ENCODE measurements at places on chromosomes 7 and 10.

GRCh38 chr10:71981015-71981875 is 17.1 kb downstream of the CHST3 start:
- DNase-seq = no peak

- no peak for DNase-seq
Observed at GRCh38 chr10:25130906-25131305, 43.9 kb upstream of the GPR158 start.

GRCh38 chr10:110803239-110803749 is 68.4 kb upstream of the PDCD4 start:
- no peak for DNase-seq

DNA sequence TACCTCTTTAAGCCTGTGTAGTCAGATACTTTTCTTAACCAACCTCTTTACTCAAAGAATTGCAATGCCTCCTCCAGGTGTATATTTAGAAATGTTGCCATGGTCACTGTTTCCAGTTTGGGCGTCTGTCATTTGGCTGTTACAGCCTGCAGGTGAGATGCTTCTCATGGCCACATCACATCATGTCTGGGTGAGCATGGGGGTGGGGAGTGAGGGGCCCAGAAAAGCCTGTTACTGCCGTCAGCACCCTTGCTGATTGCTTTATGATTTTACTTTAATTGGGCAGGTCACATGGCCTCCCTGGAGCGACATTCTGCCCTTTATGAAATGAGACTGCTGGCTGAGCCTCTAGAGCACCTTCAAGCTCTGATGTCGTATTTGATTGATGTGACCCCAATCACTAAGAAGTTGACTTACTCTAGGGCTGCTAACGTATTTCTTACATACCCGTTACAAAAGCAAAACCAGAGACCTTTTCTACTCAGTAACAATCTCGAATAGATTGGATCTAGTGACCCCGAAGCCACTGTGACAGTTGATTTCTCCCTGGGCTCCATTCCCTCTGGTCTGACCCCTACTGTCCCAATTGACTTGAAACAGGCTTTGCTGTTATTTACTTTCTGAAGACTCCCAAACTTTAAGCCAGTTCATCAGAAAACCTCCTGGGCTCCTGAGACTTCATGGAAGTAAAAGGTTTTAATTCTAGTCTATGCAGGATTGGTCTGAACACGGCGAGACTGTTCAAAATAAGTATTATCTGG is 60.7 kb downstream of the OTUD1 start:
- no peak for DNase-seq

DNA sequence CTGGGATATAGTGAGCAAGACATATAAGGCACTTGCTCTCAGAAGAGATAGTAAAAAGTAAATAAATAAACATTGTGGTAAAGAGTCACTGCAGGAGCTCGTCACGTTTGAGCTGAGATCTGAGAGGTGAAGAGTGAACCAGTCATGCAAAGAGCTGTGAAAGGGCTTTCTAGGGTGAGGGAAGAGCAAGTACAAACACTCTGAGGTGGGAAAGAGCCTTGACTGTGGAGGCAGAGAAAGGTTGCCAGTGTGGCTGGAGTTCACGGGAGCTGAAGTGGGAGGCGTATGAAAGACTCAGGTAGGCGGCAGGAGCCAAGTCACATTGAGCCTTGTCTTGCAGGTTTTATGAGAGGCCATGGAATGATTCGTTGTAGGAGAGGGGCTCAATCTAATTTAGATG is 141.0 kb downstream of the C1GALT1 start:
- DNase-seq = no peak

DNA sequence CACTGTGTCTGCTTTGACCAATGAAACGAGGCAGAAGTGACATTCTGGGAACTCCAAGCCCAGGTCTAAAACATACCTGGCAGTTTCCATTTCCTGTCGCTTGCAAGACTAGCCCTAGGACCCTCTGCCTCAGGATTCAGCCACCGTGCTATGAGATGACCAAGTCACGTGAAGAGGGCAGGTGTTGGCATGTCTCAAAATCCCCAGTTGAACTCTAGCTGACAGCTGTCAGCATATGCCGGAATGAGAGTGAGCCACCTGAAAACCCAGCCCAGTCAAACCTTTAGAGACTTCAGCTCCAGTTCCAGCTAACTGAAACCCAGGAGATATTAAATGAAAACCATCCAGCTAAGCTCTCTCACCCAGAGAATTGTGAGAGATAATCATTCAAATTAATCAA is 89.9 kb upstream of the PPP1R3A start:
- DNase-seq = no peak

GRCh38 chr7:36131026-36131425 is 22.0 kb upstream of the EEPD1 start:
- no peak for DNase-seq

DNA sequence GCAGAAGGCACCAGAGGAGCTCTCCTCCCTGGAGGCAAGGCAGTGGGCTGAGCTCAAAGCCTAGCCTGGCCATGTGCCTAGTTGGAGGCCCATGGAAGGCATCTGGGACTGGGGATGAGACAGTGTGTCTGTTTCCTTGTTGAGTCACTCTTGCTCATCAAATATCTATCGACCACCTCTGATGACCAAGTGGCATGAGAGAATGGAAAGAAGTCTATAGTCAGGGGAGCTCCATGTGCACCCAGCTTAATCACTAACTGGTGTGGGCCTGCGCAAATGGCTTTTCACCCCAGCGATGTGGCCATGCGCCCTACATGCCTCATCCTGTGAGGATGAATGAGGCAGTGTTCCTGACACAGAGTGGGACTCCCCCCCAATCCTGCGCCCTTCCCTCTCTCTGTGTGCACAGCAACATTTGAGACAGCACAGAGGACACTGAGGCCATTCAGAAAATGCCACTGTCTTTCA is 229.9 kb downstream of the RPS24 start:
- no peak for DNase-seq

GRCh38 chr7:157969995-157970394 is 617.6 kb downstream of the PTPRN2 start:
- no peak for DNase-seq

DNA sequence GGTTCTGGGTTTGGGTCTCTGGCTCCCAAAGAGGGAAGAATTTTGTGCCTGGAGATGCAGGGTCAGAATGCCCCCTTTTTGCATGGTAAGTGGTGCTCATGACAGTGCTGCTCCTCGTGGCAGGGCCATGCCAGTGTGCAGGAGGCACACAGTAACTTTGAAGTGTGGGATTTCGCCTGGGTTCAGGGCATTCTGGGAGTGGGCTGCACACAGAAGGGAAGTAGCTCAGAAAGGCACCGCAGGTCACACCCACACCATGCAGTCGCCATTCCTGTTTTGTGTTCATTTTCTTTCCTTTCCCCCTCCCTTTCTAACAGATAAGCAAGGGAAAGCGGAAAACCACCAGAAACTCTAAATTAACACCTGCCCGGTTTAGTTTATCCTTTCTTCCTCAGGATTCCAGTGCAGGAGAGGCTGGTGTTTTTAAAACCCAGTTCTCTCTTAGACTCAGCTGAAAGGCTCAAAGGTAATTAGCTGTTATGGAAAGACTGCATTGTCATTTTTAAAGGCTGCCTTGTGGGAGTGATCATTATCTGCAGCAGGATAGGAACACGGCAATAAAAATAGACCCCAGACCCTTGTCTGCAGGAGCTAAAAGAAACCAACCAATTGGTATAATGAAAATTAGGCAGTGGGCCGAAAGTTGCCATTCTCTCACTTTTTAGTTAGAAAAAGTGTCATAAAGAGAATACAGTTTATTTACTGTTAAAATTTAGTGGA is 50.2 kb downstream of the EEPD1 start:
- DNase-seq = peak; percentile 5

GRCh38 chr7:129824291-129825208 is 128.2 kb downstream of the UBE2H start:
- DNase-seq = peak; percentile 19

DNA sequence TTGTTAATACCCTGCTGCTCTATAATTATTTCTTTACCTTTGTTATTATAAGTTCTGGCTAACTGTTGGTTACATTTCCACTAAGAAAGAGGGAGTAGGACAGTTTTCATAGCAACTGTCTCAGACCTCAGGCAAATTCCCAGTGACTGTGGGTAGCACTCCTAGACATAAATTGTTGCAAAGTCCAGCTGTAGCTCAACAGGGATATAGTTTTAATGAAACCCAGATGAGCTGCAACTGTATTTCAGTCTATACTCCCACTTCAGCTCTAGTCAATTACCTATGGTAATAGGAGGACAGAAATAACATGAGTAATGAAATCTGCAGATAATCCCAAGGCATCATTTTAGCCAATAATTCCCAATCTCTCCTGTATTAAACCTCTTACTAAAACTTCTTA is 103.0 kb upstream of the SEMA3A start:
- no peak for DNase-seq

DNA sequence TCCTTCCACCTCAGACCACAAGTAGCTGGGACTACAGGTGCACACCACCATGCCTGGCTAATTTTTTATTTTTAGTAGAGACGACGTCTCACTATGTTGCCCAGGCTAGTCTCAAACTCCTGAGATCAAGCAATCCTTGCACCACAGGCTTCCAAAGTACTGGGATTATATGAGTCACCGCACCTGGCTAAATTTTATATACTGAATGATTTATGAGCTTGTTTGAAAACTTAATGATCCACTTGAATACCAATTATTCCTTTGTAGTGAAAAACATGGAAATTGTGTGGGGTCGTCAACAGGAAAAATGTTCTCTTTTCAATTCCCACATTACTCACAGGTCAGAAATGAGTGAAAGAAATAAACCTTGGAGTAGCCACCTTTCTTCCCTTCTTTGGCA is 31.3 kb downstream of the RAPGEF5 start:
- no peak for DNase-seq

DNA sequence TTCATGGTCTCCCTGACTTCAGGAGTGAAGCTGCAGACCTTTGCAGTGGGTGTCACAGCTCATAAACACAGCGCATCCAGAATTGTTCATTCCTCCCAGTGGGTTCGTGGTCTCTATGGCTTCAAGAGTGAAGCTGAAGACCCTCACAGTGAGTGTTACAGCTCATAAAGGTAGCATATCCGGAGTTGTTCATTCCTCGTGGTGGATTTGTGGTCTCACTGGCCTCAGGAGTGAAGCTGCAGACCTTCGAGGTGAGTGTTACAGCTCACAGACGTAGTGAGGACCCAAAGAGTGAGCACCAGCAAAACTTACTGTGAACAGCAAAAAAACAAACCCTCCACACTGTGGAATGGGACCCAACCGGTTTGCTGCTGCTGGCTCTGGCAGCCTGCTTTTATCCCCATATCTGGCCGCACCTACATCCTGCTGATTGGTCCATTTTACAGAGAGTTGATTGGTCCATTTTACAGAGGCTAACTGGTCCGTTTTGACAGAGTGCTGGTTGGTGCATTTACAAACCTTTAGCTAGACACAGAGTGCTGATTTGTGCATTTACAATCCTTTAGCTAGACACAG is 308.8 kb downstream of the PTPRN2 start:
- DNase-seq = no peak

DNA sequence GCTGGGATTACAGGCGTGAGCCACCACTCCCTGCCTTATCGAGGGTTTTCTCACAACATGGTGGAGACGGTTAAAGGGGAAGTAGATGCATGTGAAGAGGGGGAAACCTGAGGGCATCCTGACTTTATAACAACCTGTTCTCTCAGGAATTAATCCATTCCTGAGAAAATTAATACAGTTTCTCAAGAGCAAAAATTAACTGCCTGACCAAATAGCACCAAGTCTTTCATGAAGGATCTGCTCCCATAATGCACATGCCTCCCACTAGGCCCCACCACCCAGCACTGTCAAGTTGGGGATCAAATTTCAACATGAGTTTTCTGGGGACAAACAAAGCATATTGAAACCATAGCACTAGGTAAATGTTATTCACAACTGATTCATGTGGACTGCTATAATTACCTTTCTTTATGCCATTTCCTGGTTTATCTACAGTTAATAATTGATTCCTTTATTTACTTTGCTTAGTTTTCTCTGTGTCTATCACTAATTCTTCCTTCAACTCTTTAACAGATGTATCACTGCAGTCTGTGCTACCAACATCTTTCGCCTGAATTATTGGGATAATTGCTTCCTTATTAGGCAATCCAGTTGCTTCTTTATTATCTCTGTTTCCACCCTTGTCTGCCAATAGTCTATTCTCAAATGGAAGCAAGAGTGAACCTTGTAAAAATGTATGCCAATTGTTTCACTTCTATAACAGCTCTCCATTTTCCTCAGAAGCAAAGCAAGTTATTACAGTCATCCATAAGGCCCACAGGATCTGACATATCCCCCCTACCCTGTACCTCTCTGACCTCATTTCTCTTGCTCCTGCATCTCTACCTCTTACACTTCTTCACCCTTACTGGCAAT is 12.9 kb upstream of the MICU1 start:
- DNase-seq = no peak

DNA sequence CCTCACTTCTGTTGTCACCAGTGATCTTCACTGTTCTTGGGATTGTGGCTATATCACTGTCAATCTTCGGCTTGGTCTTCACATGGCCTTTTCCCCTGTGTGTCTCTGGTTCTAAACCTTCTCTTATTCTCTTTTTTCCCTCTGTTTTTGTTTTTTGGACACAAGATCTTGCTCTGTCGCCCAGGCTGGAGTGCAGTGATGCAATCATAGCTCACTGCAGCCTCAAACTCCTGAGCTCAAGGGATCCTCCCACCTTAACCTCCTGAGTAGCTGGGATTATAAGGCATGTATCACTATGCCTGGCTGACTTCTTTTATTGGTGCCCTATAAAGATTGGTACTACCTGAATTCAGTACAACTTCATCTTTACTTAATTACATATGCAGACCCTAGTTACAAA is 143.4 kb upstream of the EFCAB10 start:
- no peak for DNase-seq

- DNase-seq = peak; percentile 75
Observed at GRCh38 chr7:90568213-90568612, 27.9 kb upstream of the CDK14 start.

DNA sequence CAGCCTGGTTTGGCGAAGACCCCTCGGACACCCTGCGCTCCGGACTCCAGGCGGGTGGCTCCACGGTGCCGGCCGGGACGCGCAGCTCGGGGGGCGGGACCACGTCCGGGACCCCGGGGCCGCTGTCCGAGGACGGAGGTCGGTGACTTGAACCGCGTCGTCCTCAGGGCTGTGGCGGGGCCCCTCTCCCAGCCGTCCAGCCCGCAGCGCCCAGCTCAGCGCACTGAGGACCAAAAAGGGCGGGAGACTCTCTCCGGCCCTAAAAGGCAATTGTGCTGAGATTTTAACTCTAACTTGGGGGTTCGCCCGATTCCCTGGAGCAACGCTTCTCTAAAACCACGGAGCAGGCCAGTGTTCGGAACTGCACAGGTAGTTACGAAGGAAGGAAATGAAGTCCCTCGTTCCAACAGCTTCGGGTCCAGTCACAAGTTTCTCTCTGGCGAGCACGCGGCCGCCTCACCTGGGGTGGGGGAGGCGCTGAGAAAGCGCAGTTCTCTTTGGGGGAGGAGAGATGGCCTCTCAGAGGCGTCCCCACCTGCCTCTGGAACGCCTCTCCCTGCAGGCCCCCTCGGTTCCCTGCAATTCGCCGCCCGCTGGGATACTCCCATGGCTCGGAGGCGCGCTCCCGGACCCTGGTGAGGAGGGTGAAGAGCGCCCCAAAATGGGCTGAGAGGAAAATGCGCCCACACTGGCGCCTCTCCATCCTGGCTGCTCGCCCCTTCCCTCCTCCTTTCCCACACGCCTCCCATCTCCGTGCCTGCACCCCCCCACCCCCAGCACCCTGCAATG is 352.7 kb downstream of the DNAJB6 start:
- no peak for DNase-seq

GRCh38 chr7:2106440-2106839 is 126.3 kb downstream of the MAD1L1 start:
- no peak for DNase-seq

GRCh38 chr7:103989785-103990767 is 618 bp upstream of the RELN start:
- peak; percentile 62 for DNase-seq

GRCh38 chr7:130273933-130274255 is 7.2 kb downstream of the CPA2 start:
- DNase-seq = no peak

- DNase-seq = no peak
Observed at GRCh38 chr10:7383442-7383841, 27.4 kb downstream of the SFMBT2 start.

Data from OCI-M1 (cell line).